ENCODE measurements at places on chromosomes 5 and 9.

GRCh38 chr9:116450378-116451139, 236.5 kb upstream of the TRIM32 start:
- DNase-seq: no peak

GRCh38 chr9:2991292-2991691, 147.4 kb upstream of the PUM3 start:
- DNase-seq: no peak

GRCh38 chr5:139762615-139763170, 32.9 kb upstream of the PSD2 start:
- DNase-seq: no peak

GRCh38 chr9:73199886-73200285, 48.2 kb downstream of the ANXA1 start:
- DNase-seq: no peak

DNA sequence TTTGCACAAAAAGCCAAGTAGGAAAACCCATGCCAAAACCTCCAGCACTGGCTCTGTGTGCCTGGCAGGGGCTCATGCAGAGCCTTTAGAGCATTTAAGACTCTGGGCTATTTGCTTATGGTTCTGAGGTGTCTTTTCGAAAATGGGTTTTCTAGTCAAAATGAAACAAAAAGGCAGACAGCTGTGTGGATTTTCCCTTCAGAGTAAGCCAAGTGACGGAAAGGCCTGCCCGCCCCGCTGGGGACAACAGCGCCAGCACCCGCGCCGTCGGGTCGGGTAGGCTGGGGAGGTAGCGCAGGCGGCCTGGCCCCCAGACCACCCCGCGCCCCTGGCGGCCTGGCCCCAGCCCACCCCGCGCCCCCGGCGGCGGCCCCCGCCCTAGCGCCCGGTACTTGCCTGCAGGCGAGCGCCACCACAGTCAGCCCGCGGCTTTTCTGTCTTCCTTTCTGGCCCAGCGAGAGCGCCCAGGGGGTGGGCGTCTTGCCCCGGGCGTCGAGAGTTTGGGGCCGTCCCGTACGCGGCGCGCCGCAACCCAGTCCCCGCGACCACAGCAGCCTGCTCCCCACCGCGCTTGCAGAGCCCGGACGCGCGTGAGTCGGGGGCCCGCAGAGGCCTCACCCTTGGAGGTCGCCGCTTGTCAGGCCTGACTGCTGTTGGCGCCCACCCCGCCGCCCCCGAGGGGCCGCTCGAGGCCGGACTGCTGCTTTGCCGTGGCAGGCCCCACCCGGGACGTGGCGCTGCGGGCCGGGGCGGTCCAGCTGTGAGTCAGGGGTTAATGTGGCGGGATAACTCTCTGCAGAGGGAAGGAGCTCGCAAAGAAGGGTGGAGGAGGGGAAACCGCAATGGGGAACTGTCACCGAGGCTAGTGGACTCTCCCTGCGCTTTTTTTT, at the start of gene TICAM2:
Gene TICAM2, minus strand, starts transcription at position 779 of the 890 bp plus-strand sequence. CDS start 21,223 bp downstream, outside the sequence.
- peak; percentile 70 for DNase-seq

GRCh38 chr5:164373876-164374275, 868.5 kb downstream of the MAT2B start:
- DNase-seq: no peak

DNA sequence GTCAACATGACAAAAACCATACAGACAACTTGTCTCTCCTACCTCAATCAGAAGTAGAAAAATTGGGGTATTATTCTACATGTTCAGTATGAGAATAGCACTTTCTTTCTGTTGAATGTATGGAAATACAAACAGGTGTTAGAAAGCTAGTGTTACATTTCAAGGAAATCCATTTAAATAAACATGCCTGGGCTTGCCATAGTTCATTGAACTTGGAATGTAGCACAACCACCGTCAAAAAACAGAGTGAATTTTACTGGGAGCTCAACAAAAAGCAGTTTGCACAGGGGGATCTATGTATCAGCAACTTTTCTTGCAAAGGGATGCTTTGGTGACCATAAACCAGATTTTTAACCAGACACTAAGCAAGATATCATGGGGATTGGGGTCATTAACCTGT, 307.9 kb upstream of the SMARCA2 start:
- no peak for DNase-seq

GRCh38 chr5:116428966-116429365, 145.7 kb downstream of the SEMA6A start:
- no peak for DNase-seq

GRCh38 chr5:52069997-52070396, 686.7 kb downstream of the ISL1 start:
- DNase-seq: no peak

DNA sequence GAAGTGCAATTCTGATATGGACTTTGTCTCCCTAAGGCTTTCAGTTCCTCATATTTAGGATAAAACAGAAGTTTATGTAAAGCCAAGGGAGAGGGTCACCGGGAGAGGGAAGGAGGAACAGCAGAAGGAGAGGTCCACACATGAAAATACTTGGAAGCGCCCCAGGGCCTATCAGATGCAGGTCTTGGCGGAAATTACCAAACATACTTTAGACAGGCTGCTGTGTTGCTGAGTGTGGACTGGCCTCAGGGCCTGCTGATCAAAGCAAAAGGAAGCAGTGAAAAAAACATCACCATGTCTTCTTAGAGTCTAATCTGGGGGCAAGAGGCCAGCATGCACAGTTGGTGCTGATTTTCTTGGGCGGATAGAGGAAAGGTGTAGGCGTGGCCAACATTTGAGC, 14.1 kb upstream of the NTRK2 start:
- DNase-seq: no peak

GRCh38 chr5:10310066-10310779, 2.5 kb upstream of the CMBL start:
- DNase-seq: no peak

DNA sequence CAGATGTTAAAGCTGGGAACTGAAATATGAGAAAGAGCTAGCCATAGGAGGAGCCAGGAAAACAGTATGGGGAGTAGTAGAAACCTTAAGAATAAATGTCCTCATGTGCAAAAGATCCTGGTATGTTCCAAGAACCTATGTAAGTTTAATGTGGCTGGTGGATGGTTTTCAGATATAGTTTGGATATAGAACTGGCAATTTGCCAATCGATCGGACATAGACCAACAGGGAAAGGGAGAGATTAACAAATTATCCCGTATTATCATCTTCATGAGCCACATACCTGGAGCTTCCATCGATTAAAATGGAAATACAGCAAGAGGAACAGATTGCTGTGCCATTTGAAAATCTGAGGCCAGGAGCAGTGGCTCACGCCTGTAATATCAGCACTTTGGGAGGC, 388.7 kb downstream of the PRELID2 start:
- no peak for DNase-seq

DNA sequence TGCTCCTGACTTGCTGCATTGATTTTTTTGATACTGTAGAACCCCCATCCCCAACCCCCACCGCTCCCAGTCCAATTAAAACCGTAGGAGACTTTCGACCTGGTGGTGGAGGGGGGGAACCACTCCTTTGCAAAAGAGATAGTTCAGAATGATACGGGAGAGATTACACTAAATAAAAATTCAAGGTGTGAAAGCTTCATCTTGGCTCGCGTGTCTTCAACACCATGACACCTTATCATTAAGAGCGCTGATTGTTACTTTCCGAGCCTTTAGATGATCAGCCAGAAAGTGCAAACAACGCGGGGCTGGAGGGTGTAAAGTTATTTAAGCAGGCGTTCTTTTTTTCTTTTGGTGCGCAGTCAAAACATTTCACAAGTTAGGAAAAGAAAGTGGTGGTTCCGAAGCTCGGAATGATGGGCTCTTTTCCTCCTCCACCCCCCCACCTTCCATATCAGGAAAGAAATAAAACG, 1.3 kb upstream of the ZNF462 start:
- DNase-seq: no peak
